ENCODE measurements at places on chromosomes 11 and 22.

DNA sequence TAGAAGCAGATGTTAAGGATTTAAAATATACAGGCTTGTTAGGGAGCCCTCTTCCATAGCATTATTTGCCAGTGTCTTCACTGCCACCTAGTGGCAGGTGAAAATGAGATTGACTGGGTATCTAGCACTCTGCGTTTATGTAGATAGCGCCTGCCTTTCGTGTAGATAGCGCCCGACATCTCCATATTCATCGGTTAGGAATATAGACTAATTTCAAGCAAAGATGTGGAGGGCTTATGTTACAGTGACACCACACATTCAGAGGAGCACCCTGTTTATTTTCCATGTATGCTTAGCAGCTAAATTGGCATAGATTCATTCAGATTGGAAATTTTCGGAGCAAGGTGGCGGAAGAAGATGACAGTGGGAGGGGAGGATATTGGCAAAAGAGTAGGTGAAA, 72.0 kb downstream of the SLC5A12 start:
- peak; percentile 53 for DNase-seq

- DNase-seq: no peak
Measured at GRCh38 chr11:45233804-45234170, 52.4 kb downstream of the SYT13 start.

GRCh38 chr11:115720602-115721245, 216.5 kb upstream of the CADM1 start:
- peak; percentile 46 for DNase-seq

DNA sequence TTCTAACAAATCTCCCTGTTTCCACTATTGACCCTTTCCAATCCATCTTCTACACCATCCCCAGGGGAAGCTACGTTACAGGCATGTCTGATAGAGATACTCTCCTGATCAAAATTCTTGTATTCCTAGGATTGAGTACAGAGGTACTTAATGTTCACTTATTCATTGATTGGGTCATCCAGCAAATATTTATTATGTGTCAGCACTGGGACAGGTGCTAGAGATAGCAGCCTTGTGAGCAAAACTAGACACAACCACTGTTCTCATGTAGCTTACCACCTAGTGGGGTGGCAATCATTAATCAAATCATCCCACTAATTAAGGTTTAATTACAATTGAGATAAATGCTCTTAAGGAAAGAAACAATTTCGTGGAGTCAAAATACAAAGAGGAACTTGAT, 9.4 kb upstream of the RTCB start:
- DNase-seq: no peak

- DNase-seq: no peak
Measured at GRCh38 chr11:84719935-84720577, 907.1 kb downstream of the DLG2 start.

GRCh38 chr22:17964643-17965042, 59.7 kb downstream of the MICAL3 start:
- DNase-seq: no peak

DNA sequence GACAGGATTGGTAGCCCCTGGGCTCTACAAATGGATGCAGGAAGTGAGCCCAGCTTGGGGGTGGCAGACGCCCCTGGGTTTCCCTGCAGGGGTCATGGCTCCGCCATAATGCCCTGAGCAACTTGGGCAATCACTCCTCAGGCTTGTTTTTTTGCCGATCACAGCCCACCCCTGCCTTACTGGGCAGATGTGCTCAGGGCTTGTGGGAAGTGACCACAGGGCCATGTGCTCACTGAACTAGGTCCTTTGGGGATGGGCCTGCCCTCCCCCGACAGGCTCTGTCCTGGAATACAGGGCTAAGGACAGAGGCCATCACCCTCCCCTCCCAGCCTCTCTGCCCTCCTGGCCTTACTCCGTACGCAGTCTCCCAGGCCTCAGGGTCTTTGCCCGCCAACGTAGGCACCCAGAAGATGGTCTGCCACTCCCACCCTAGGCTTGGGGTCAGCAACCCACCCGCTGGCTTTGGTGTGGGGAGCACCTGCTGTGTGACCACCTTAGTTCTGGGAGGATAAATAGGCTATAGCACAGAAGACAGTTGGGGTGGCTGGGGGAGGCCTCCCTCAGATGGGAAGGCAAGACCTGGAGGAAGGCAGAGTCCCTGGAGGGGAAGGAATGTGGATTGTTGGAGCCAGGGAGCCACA, 3.8 kb downstream of the RPLP2 start:
- no peak for DNase-seq

- DNase-seq: no peak
Measured at GRCh38 chr22:31477329-31477728, 12.3 kb downstream of the EIF4ENIF1 start.

Data from suppressor macrophage treated with lipopolysaccharide for 1 hour (primary cell).